ENCODE measurements at places on chromosomes 3 and 15.

DNA sequence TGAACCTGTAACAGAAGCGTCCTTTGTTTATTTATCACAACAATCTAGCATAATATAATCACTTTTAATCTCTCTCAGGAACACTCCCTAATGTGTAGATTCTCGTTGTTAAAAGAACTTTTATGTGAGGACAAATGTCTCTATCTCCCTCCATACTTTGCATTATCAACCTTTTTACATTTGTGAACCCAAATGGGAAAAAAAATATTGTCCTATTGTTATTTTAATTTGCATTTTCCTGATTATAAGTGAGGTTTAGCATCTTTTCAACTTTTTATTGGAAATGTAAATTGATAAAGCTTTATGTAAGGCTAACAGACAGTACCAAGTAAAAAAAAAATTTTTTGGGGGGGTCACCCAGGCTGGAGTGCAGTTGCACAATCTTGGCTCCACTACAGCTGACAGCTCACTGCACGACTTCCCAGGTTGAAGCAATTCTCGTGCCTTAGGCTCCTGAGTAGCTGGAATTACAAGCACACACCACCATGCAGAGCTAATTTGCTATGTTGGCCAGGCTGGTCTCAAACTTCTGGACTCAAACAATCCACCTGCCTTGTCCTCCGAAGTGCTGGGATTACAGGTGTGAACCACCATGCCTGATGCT, 33.0 kb upstream of the DENND4A start:
- no peak for DNase-seq

DNA sequence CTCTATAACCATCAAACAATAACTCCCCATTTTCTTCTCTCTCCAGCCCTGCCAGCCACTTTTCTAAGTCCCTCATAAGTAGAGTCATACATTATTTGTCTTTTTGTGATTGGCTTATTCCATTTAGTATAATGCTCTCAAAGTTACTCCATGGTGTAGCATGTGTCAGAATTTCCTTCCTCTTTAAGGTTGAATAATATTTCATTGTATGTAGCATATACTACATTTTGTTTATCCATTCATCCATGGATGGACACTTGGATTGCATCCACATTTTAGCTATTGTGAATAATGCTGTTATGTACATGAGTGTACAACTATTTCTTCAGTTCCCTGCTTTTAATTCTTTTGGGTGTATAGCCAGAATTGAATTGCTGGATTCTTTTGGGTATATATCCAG, 138.4 kb downstream of the ATG7 start:
- DNase-seq, result no peak

GRCh38 chr3:168782193-168782592, 686.5 kb upstream of the GOLIM4 start:
- DNase-seq, result no peak

DNA sequence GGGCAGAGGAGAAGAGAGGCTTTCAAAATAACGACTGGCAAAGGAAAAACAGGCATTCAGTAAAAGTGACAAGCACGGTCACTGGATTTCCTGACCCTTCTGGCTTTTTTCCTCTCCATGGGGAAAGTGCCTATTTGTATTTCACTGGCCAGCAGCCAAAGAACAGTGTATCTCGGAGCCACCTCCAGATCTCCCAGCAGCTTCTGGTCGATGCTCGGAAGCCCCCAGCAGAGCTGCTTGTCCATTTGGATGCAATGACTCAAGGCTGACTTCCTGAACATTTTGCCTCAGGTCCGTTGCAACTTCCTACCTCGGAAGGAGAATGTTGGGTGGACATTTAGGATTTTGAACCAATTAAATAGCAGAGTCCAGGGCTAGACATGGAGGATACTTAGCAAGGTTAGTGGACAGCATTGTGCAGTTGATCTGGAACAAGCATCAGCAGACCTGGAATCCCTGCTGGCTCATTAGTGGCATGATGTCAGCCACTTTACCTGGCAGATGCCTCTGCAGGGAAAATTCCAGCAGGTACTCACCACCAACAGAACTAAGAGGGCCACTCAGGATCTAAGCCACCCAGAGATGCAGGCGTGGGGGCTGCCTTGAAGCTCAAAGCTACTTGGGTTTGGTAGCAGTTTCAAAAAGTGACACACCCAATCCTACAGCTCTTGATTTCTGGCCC, 1.1 kb downstream of the FAM107A start:
- DNase-seq, result no peak

DNA sequence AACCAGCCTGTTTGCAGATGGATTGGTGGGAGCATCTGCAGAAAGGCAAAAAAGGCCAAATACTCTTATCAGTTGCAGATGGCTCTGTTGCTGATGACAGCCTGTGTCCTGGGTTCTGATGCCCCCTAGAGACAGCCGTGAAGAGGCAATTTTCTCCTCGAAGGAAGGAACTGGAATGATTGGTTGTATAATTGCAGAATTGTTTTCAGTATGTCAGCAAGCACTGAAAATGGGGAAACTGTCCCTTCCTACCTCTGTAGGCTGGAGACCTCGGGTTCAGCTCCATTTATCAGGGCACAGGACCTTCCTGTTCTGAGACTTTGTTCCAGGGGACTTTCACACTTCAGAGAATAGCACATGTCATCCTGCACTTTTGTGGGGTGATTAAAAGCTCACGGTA, 103.0 kb downstream of the PGPEP1L start:
- DNase-seq, result peak; percentile 61

GRCh38 chr15:62962101-62962995, 80.2 kb upstream of the TPM1 start:
- DNase-seq, result no peak

- DNase-seq, result no peak
Observed at GRCh38 chr15:37055481-37055880, 44.9 kb downstream of the MEIS2 start.

GRCh38 chr15:48363474-48363873, 32.2 kb downstream of the DUT start:
- DNase-seq, result no peak

DNA sequence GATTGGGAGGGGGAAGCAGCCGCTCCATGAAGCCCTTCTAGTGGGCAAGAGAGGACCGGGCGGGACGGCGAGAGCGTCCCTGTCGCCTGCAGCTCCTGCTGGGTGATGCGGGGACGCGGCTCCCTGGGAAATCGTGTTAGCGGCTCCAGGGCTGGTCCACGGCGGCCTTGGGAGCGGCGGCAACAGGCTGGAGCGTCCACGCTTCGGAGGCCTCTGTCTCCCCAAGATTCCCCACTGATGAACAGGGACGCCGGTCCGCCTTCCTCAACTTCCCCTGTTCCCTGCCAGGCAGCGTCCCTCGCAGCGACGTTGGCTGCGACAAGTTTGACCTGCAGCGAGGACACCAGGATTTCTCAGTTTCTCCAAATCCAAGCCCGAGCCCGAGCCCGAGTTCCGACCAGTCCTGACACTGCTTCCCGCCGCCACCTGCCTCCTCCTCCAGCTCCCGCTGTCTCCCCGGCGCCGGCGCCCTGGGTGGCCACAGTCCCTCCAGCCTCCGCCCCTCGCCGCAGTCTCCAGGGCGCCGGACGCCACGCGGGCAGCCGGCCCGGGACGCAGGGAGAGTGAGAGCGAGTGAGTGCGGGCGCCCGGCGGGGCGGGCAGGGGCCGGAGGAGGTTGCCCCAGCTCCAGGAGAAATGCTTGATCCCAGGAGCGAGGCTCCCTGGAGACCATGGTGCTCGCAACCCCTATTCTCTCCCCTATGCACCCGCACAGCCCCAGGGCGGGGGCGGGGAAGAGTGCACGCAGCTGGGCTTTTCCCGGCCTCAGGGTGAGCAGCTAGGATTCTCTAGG, 78.1 kb upstream of the RNF7 start:
- peak; percentile 21 for DNase-seq

GRCh38 chr3:155065537-155065936, 14.6 kb upstream of the MME start:
- no peak for DNase-seq

- peak; percentile 45 for DNase-seq
Observed at GRCh38 chr3:172520301-172520831, 2.9 kb downstream of the TNFSF10 start.

- no peak for DNase-seq
Observed at GRCh38 chr3:197499427-197499826, 56.3 kb downstream of the BDH1 start.

DNA sequence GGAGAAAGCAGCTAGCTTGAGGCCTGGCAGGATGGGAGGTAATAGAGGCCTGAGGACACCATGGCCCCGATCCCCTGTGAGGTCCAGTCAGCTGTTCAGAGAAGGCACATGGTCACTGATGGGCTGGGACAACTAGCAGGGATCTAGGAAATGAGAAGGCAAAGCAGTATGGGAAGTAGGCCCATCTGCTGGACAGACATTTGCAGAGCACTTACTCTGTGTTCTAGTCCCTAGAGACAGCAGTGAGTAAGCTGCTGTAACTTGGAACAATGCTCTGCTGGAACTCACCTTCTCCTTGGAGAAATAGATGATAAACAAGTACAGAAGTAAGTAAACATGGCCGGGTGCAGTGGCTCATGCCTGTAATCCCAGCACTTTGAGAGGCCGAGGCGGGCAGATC, 7.1 kb downstream of the ECE2 start:
- no peak for DNase-seq

DNA sequence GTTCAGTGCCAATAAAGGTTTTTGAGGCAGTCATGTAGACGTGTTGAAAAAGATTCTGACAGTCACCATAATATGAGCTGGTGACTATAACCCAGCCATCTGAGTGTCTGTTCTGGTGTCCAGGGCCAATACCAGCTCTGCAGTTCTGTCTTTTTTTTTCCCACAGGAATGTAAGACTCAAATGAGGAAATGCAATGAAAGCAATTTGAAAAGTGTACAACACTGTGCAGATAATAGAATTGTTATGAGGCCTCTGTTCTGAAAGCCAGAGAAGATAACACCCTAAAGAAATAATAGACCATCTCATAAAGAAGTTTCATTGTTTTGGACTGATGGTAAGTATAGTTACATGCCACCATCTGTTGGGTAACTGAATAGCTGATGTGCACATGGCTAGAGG, 57.1 kb downstream of the CLDN1 start:
- DNase-seq, result no peak
